Activated CD8-positive, alpha-beta T cell treated with anti-CD3 and anti-CD28 coated beads, Interleukin-2, amount 10 ng/mL, durations not matched to agents 7 days and 5 days (primary cell): ENCODE measurements at places on chromosomes 6 and 20.

DNA sequence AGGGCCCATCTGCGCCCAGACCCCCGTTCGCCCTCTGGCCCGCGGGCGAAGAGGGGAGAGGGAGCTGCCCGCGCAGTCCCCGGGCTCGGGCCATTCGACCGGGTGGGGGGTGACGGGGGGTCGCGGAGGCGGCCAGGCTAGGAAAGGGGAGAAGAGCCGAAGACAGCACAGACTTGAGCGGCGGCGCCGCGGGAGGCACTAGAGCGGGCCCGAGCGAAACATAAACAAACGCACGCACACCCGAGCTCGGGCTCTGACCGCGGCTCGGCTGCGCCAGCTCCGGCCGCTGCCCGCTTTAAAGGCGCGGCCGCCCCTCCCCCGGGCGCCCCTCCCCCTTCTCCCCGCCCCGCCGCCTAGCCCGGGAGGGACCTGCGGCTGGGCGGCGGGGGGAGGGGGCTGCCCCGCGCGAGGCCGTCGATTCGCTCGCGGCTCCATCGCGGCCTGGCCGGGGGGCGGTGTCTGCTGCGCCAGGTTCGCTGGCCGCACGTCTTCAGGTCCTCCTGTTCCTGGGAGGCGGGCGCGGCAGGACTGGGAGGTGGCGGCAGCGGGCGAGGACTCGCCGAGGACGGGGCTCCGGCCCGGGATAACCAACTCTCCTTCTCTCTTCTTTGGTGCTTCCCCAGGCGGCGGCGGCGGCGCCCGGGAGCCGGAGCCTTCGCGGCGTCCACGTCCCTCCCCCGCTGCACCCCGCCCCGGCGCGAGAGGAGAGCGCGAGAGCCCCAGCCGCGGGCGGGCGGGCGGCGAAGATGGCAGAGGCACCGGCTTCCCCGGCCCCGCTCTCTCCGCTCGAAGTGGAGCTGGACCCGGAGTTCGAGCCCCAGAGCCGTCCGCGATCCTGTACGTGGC lies at the start of gene FOXO3:
TSS of gene FOXO3 (plus strand) at position 455 of the 846 bp plus-strand sequence. CDS start at position 747, 292 bp downstream.
- DNase-seq, result peak; percentile 56

DNA sequence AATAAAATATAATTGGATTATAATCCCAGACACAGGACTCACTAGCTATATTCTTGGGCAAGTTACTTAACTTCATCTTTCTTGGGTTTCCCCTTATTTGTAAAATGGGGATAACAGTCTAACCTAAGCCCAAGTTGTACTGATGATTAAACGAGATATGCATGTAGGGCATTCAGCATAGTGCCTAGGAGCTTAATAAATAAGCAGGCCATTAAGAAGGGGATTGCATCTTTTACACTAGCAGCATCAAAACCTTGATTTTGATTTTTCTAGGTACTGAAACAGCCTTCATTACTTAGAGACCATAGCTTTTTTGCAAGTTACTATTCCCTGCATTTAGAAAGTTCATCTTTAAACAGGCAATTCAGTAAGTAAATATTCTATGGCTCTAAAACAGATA lies 2.2 kb upstream of the QKI start:
- no peak for DNase-seq

DNA sequence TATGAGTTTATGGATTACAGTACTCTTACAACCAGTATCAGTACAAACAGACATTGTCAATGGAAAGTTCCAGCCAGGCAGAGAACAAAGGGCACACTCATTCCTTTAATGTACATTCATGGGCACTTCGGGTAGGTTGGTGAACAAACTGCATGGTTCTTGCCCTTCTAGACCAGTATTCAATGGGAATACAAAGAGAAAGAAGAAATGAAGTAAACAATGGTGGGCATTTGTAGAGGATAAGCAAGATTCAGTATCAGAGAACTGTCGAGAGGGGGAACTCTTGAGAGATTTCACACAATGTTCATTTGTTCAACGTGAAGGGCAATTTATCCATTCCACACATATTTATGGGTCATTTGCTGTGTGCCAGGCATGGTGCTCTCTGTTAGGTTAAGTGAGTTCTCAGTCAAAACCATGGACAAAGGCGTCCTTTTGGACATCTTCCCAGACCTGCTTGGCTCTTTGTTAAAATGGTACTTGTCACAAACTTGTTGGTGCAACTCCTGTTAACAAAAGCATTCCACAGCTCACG lies 714.8 kb downstream of the DHX35 start:
- DNase-seq, result no peak

- DNase-seq, result no peak
These were observed 81.8 kb upstream of the DST start for GRCh38 chr6:56724455-56724854.

DNA sequence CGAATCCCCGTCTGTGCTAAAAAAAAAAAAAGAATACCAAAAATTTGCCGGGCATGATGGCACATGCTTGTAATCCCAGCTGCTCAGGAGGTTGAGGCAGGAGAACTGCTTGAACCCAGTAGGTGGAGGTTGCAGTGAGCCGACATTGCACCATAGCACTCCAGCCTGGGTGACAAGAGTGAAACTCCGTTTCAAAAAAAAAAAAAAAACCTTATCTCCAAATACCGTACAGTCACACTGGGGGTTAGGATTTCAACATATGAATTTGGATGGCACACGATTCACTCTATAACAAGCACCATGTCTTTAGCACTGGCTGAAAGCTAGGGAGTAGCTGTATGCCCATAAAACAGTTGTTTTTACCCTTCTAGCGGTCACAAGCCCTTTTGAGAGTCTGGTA lies 3.8 kb downstream of the SMIM13 start:
- DNase-seq, result no peak

DNA sequence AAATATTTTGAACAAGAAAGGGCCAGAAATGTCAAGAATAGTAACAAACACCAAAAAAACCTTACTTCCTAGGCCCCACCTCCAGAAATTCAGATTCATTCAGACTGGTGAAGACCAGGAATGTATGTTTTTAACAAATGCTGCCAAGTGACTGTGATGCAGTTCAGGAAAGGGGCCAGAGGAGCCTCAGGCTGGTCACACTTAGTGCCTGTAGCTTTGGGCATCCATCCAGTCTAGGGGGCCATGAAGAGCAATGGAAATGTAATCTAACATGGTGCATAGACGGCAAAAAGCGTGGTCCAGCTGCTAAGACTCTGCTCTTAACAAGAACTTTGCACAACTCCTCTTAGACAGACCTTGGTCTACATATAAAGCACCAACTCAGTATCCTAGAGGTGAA lies 7.1 kb downstream of the GJA1 start:
- no peak for DNase-seq

DNA sequence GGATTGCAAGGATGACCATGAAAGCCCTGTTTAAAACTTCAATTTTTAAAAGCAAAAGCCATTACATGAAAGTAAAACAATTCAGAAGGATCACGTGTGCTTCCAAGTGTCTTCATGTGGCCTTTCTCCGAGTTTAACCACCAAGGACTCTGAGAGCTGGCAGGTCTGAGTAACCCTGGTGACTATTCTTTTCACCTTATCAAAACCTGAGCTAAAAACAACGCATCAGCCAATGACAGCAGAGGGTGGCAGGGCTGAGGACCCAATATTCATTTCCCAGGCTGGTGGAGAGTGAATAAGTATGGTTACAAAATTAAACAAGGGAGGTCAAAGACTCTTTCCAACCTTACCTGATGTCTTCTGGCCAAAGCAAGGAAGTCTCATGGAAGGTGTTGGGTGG lies 46.7 kb downstream of the DNAAF9 start:
- DNase-seq, result no peak

GRCh38 chr20:46152824-46153586 lies 34.9 kb downstream of the CD40 start:
- DNase-seq, result no peak
